ENCODE measurements at places on chromosomes 3 and 15.

GRCh38 chr3:143897576-143898295, 49.5 kb upstream of the SLC9A9 start:
- no peak for DNase-seq

- DNase-seq, result no peak
Measured at GRCh38 chr15:78105476-78106241, 13.3 kb downstream of the SH2D7 start.

- DNase-seq, result peak; percentile 30
Measured at GRCh38 chr3:57100046-57100695, 39.7 kb downstream of the SPATA12 start.

DNA sequence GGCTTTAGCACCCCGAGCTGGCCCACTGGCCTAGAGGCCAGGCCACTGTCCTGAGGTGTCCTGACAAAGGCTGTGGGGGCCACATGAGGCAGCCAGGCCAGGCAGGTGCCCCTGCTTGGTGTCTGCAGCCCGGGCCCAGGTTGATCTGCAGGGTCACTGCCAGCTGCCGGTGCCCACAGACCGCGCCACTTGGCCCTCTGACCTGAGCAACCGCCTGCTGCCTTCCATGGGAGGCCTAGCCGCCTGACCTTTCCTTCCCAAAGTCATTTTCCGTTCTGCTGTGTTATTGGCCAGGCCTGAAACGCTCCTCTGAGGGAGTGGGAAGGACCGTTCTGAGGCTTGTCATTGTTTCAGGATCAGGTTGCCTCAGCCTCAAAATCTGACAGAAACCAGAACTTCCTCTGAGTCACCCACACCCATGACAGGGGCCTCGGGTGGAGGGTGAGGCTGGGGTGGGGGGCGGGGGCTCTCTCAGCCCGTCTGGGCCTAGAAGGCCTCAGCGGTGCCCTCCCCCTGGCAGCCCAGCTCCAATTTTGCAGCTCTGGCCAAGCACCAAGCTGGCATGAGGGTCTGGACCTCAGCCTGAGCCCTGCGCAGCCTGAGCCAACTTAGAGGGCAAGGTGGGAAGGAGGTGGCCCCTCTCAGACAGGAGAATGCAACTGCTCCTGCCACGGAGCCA, 140.7 kb upstream of the MEF2A start:
- DNase-seq, result no peak

- no peak for DNase-seq
Measured at GRCh38 chr3:53820084-53820483, 26.1 kb downstream of the CHDH start.

DNA sequence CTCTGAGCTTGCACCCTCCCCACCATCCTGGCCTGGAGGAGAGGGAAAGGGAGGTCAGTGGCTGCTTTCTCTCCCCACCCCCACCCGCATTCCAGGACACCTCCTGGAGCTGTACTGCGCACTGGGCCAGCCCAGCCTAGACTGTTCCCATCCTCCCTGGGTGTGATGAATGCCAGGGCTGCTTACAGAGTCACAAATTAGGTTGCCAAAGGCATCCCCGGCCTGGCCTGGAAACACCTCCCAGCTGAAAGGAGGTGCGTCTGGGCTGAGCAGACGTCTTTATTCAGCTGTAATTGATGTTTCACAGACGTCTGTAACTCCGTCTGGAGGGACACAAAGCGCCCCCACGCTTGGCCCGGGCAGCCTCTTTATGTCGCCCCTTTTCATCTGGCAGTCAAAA, 47.6 kb downstream of the RHCG start:
- DNase-seq, result no peak

- DNase-seq, result no peak
Measured at GRCh38 chr3:70729845-70730244, 417.4 kb upstream of the MDFIC2 start.

- DNase-seq, result no peak
Measured at GRCh38 chr3:143348486-143349327, 229.1 kb downstream of the CHST2 start.

GRCh38 chr15:81596159-81596865, 222.3 kb upstream of the TMC3 start:
- DNase-seq, result no peak

GRCh38 chr3:123055352-123055751, 11.5 kb upstream of the PDIA5 start:
- DNase-seq, result no peak

DNA sequence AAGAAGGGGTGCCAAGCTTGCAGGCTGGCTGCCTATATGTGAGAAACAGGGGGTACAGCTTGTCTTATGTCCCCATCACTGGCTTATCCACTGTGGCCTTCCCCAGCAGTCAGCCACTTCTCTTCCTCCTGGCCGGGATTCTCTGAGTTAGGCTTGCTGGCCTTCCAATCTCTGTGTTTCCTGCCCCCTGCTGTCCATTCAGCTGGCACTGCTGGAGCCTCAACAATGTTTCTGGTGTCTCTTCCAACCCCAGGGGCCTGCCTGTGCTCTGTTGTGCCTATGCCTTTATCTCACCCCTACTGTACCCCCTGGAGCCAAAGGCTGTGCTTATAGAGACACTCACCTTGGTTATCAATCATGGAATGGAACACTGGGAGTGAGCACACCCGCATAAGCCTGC, 36.5 kb downstream of the ANAPC13 start:
- DNase-seq, result peak; percentile 9
